ENCODE measurements at places on chromosomes 12 and 14. TPM values are rescaled to one million over a fixed set of nuclear protein-coding genes. Genes with fewer than 3 reads are reported as not detected.

DNA sequence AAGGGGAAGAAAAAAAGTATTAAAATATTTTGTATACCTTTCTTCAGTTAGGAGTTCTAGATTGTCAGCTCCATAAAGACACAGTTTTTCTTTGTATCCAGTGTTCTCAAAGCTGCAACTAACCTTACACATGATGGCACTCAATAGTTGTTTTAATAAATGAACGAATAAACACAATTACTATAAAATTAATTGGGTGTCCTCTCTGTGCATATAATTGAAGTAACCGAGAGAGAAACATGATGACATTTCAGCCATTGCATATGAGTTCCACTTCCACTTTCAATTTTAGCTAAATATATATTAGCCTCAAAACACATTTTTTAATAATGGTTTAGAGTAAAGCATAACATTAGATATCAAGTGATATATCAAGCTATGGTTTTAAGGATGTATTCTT lies 671.2 kb downstream of the LRFN5 start:
- DNase-seq: no peak

The PDZRN4 gene
- total RNA-seq: not detected

- no peak for DNase-seq
These were observed 67.9 kb upstream of the PLXNC1 start for GRCh38 chr12:94080341-94081009.

GRCh38 chr12:38904537-38905479 lies 583 bp downstream of the CPNE8 start:
- peak; percentile 55 for DNase-seq

- no peak for DNase-seq
These were observed 13.3 kb downstream of the SLC25A29 start for GRCh38 chr14:100292776-100293461.

GRCh38 chr14:83021323-83021722 lies 1487.7 kb upstream of the SEL1L start:
- no peak for DNase-seq

DNA sequence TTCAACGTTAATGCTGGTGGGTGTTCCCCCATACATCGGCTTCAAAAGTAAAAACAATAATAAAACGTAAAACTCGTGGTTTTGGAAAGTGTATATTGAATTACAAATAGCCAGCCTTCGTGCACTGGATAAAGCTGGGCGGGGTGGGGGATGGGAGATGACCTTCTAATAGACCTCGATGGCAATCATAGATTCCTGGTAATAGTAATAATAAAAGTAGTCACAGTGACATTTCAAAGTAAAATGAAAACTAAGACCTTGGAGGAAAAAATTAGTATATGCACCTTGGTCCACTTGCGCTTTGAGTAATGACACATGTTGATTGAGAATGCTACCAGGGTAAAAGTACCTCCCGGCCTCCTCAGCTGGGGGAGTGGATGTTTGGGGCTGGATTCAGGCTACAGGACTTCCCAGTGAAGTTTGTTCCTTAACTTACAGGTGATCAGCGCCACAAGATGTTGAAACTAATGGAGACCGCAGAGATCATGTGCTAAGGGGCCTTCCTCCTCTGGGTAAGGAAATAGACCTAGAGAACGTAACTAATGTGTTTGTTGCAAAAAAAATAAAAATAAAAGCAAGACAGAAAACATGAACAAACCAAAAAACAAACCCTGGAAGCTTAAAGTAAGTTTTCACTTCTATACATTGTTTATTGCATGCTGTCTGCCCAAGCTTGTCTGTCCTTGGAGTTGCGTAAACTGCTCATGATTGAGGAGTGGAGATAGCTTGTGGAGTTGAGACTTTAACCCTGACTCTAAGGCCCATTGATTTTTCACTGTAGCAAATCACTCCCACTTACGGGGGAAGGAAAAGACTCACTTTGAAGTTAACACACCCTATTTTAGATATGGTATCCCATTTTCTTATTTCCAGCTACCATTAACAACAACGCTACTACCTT lies 907 bp upstream of the LRIG3 start:
- DNase-seq: no peak

GRCh38 chr12:108779998-108780688 lies 48.8 kb upstream of the CORO1C start:
- no peak for DNase-seq

- peak; percentile 13 for DNase-seq
These were observed 15.6 kb downstream of the CNOT2 start for GRCh38 chr12:70258605-70259403.

The SIX4 gene
- total RNA-seq: 6.3 TPM

DNA sequence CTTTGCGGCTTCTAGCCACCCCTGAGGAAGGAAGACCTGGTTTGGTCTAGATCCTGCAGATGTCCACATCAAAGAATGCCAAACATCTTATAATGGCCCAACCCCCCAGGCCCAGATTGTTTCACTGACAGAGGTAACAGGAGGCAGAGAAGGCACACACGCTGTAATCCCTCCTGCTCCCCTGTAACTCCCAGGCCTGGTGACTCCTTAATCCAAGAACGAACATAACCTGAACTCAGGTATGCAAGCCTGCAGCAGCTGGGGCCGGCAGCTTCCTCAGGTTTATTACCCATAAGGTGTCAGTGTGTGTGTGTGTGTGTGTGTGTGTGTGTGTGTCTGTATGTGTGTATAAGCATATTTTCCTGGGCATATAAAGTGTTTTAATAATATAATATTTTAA lies 52.7 kb downstream of the ERH start:
- DNase-seq: no peak

DNA sequence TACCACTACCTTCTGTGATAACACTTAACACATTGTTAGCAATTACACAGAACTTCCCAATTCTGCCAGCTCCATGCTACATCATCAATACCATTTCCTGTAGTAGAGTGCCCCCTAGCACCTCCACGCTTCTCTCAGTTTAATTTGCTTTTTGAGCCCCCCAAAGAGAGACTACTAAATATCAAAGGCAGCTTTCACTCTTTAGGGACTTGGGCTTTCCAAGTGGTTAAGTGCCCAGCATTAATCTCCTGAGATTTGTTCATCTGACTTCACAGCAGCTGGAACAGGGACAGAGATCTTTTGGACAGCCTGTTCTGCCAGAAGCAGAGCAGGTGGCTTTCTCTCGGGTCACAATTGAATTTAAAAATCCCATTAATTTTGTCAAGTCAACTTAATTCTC lies 954.9 kb downstream of the DIO2 start:
- DNase-seq: no peak

The ZNF891 gene
- total RNA-seq: 2.0 TPM

- no peak for DNase-seq
These were observed 357.2 kb upstream of the RPL10L start for GRCh38 chr14:47008732-47009131.

The TBX5 gene
- 0.38 TPM for total RNA-seq

Measured in endothelial cell (in vitro differentiated cells).